ENCODE measurements at places on chromosomes 11 and 22.

GRCh38 chr11:1652771-1653540 is 23.4 kb downstream of the KRTAP5-5 start:
- DNase-seq, result peak; percentile 73

DNA sequence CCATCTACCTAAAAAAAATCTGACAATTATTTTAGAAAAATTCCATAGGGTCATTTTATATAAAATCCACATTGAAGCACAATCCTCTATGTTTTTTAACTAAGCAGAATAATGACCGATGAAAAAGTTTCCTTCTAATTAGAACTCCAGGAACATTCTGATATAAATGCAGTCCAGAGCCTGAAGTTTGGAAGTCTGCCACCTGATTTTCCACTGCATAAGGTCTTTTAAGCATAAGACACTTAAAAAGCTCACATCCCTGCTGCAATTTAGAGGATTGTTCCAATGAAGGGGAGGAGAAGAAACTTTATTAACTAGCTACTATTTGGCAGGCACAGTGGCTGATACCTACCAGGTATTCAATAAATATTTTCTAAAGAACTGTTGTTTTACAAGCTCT is 570.3 kb upstream of the ANO5 start:
- DNase-seq, result no peak

DNA sequence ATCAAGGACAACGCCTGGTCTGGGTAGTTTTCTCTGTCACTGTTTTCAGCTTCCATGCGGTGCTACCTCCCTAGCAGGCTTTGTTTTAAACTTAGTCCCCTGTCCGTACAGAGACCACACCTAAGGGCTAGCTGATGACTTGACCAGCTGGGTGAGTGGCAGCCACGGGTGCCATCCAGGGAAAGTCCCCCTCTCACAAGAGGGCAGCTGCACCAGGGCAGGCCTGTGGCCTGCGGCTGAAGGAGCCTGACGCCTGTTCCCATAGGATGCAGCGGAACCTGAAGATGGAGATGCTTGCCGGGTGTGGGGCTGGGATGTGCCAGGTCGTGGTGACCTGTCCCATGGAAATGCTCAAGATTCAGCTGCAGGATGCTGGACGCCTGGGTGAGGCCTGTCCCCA is 19.9 kb downstream of the SLC25A18 start:
- no peak for DNase-seq

GRCh38 chr11:28170759-28171158 is 62.6 kb downstream of the METTL15 start:
- DNase-seq, result no peak

- no peak for DNase-seq
These were observed 1.4 kb downstream of the FAM111A start for GRCh38 chr11:59144096-59144495.

- DNase-seq, result no peak
These were observed 8.8 kb upstream of the RPL3 start for GRCh38 chr22:39327995-39328754.

DNA sequence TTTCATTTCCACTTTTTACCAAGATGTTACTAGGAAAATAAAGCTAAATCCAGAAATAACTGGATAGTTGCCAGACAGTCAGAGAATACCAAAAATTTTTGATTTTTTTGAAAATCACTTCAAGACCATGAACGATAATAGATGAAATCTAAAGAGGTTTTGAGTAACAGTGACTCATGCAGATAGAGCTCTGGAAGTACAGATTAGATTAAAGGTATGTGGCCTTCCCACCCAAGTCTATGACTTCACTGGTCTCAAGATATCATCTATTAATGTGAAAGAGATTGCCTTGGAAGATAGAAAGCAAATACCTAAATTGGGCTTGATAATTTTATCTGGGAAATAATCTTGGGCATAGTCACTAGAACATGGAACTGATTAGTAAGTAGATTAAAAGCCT is 415.9 kb downstream of the METTL15 start:
- DNase-seq, result no peak

- no peak for DNase-seq
These were observed 5.1 kb downstream of the LRFN4 start for GRCh38 chr11:66861774-66862558.

- DNase-seq, result no peak
These were observed 879.9 kb upstream of the TENM4 start for GRCh38 chr11:80320765-80321164.

DNA sequence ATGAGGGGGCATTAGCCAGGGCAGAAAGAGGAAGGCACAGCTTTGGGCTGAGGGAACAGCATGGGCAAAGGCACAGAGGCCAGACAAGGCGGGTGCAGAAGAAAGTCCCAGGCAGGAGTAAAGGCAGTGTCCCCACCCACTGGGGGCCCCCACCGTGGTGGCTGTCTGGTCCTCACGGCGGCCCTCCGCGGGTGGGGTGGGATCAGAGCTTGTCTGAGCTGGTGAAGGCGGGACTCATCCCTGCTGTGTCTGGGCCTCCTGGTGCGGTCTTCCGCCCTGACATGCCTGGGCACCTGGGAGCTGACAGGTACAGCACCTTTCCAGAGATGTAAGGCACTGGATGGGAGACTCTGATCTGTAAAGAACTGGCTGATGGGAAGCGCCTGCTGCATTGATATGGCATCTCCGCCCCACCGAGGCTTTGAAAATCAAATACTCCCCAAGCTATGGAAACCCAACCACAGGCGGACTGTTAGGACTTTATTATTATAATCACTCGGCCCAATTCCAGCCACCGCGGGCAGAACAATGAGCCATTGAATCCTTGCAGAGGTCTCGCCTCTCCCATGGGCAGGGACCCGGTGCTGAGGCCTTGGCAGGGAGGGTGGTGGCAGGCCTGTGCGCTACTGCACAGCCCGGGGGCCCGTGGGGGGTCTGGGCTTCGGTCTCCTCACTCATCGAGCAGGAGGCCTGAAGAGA is 14.2 kb upstream of the GNB1L start:
- DNase-seq, result no peak

- DNase-seq, result no peak
These were observed 2.3 kb downstream of the IL2RB start for GRCh38 chr22:37147186-37147990.

DNA sequence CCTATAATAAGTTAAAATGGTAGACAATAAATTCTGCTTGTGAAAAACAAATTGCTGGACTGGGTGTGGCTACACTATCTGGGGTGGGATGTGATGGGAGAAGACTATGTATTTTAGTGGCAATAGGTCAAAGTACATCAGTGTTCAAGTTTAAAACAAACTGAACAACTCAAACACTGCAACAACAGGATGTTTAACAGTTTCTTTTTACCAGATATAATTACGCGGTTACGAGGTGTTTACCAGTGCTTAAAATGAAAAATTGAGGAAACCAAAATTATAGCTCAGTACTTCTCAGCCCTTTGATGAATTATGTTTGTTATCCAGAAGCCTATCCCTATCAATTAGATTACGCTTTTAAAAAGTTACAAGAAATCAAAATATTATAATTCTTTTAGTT is 3.2 kb downstream of the PRDM10 start:
- no peak for DNase-seq

- DNase-seq, result no peak
These were observed 3.8 kb upstream of the RNF141 start for GRCh38 chr11:10544491-10545465.

DNA sequence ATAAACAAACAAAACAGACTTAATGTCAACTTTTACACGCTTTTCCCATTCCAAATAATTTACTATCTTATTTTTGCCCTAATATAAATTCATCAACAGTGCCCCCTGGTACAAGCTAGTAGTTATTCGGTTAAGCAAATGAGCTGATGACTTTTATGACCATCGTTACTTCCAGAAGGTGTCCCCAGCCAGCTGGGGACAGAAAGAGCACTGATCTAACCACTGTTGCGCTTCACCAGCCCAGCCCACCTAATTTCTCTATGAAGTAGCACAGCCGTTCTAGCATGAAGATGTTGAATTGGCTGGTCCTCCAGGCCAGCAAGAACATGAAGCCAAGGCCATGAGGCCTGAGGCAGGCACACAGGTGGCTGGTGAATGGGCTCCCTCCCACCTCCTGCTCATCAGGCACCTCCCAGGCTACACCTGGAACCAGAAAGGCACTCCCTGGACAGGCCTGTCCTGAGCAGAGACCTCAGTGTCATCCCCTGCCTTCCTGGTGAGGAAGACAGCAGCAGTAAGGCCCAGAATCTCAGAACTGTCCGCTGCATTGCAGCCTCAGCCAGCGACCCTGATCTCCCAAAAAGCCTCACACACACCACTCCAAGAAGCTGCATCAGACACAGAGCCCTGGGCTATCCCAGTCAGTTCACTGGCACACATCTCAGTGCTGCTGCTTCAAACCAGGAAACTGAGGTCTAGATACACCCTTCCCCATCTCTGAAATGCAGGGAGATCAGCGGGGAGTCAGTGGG is 12.9 kb downstream of the GNB1L start:
- no peak for DNase-seq

DNA sequence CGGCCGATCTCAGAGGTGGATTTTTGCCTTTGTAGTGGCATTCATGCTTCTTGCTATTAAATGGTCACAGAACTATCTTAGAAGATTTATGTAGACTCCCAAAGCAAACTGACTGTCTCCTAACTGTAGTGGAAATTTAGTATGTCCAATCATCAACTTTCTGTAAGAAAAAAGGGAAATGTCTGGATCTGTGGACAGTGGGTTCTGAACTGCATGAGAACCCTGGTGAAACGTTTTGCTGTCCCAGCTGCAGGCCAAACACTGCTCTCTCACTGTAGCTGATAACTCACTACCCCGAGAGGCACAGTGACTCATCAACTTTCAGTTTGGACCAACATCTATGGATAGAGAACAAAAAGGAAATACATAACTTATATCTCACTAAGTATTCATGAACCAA is 387.1 kb downstream of the SOX6 start:
- DNase-seq, result no peak

GRCh38 chr11:48024635-48025071 is 44.3 kb downstream of the PTPRJ start:
- no peak for DNase-seq

GRCh38 chr11:61781585-61781984 is 10.8 kb downstream of the TMEM258 start:
- no peak for DNase-seq

- DNase-seq, result no peak
These were observed 20.0 kb downstream of the IRAG1 start for GRCh38 chr11:10673501-10674062.

DNA sequence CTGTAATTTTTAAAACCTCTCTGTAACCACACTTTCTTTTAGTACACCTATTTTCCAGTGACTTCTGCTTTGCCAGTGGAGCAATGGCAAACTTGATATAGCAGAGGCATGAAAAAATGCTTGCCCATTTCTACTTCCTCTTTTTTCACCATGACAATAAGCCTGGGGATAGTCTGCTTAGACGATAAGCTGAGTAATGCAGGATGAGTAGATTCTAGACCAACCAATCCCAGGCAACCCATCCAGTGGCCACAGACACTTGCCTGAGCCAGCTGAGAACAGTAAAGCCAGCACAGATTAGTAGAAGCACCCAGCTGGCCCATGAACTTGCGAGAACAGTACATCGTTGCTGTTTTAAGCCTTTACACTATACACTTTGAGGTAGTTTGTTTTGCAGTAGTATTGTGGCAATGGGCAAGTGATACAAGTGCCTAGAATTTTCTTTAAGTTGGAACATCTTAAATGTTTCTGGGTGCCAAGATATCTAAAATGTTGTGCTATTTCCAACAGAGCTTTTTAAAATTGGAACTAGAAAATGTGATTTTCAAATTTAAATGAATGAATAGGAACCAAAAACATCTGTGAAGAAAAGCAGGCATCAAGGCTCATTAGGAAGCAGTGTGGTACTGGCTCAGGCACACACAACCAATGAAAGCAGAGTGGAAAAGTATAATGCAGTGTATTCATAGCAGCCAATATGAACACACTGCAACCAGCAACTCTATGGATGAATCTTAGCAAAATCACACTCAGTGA is 37.7 kb downstream of the DDI1 start:
- DNase-seq, result no peak

DNA sequence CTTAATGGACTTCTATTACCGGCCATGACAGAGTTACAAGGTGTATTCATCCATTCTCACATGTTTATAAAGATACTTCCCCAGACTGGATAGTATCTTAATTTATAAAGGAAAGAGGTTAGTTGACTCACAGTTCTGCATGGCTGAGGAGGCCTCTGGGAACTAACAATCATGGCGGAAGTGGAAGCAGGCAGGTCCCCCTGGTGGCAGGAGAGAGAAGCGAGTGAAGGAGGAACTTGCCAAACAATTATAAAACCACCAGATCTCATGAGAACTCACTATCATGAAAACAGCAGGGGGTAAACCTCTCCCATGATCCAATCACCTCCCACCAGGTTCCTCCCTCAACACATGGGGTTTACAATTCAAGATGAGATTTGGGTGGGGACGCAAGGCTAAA is 170.0 kb upstream of the PDGFD start:
- no peak for DNase-seq

DNA sequence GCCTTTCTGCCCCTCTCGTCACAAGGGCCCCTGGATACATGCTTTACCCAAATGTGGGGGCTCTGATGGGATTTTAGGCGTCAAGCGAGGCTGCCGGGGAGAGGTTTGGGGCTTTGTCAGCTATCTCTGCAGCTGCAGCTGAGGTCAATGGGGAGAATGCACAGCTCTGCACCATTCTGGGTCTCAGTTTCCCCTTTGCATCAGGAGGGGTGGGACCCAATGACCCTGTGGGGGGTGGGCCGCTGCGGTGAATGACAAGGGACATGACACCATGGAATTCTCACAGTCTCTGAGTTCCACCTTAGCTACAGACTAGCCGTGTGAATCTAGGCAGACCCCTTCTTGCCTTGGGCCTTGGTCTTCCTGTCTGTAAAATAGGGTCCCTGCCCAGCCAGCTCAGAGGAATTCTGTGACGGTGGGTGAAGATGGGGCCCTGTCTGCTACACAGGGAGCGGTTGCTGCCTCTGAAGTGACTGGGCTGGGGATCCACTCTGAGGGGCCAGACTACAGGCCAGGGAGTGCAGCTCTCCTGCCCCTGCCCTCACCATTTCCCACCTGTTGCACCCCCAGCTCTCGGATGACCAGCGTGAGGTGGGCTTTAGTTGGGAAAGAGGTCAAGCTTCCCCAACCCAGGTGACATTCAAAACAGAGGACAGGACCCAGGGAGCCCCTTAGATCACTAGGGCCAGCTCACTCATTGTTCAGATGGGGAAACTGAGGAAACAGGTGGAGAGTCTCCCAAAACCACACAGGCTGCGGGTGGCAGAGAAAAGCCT is 35.9 kb upstream of the WNT11 start:
- DNase-seq, result no peak

GRCh38 chr11:12599408-12600143 is 74.6 kb upstream of the TEAD1 start:
- peak; percentile 22 for DNase-seq

GRCh38 chr11:128565881-128566280 is 21.5 kb downstream of the ETS1 start:
- DNase-seq, result no peak

GRCh38 chr22:39814899-39815298 is 78.7 kb downstream of the ENTHD1 start:
- DNase-seq, result no peak

- DNase-seq, result no peak
These were observed 587 bp downstream of the DENND5A start for GRCh38 chr11:9264316-9265210.

All from activated T-cell treated with anti-CD3 and anti-CD28 coated beads for 4 hours (primary cell).